ENCODE measurements at places on chromosomes 2 and 18.

- no peak for DNase-seq
Measured at GRCh38 chr18:57575542-57575941, 11.0 kb downstream of the FECH start.

DNA sequence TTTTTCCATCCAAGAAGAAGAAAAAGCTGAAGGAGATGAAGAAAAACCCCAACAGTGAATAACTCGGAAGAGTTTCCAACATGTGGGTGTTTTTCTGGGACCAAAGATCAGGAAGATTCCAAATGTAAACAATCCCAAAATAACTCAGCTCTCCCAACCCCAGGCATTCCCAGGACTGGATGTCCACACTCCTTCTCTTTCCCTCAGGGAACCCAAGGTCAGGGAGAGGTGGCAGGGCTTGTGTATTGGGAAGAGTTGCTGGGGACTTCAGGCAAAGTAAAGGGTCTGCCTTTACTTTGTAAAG is 268.0 kb downstream of the DYSF start:
- DNase-seq, result no peak

GRCh38 chr2:198453866-198454265 is 649.5 kb downstream of the PLCL1 start:
- no peak for DNase-seq

DNA sequence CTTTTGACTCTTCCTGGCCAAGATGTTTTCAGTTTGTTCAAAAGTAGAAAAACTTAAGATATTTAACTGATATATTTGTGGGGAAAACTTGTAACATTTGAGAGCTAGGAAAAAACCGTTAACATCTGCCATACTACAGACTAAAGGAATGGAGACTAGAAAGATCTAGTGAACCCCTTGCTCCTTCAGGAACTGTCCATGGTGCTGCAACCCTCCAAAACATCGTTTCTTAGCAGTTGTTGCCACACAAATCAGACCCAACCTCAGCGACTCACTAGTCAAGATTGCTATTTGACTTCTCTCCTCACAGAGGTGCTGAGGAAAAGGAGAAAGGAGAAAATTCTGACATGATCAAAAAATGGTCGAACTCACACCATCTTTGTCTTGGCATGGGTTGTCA is 393.8 kb upstream of the LYPD1 start:
- DNase-seq, result no peak

GRCh38 chr2:132583666-132584360 is 86.2 kb downstream of the LYPD1 start:
- no peak for DNase-seq

GRCh38 chr2:162111958-162112850 is 38.2 kb upstream of the DPP4 start:
- no peak for DNase-seq

DNA sequence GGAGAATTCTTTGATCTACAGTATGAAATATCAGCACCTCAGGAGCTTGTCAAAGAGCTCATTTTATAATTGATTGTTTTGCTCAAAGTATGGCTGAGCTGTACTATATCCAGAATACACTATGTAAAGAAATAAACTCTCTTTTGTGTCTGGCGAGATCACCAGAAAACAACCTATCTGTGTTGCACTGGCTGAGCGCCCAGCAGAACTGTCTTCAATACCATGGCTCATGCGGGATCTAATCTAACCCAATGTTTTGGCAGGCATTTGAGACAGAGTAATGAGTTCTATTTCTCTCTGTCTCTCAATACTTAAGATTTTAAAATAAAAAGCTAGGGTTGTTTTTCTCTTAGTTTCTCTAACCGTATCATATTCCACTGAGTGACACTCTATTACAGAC is 192.4 kb downstream of the L3MBTL4 start:
- no peak for DNase-seq

DNA sequence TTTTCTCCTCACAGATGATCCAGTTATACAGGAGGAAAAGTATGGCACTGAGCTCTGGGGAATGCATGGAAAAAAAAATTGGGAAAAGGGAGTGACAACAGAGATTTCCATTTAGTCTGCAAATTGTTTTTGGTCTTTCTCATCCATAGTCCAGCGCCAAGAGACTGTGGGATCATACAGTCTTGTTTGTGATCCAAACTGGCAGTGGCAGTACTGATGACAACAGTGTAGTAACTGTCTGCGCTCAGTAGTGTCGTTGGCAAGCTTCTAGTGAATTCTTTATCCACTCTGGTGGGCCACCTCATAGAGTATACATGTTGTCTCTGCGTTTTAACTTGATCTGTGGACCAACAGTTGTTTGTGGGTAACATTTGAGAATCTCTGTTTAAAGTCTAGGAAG is 37.9 kb downstream of the GALNT1 start:
- DNase-seq, result no peak

- DNase-seq, result no peak
Measured at GRCh38 chr2:11546072-11546471, 12.2 kb downstream of the GREB1 start.

DNA sequence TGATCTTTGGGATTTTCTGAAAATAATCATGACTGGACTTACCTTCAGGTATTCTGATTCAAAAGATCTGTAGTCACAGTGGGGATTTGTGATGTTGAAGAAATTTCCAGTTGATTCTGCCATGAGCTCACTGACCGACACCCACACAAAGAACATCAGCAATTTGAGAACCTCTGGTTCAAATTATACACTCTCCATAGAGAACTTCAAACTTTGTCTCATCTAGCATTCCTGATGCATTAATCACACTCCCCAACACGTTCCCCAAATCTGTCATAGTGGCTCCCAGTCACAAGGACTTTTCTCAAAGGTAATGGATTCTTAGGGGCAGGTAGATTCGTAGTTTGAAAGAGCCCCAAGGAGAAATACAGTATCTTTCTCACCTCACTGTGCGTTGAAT is 584.3 kb downstream of the FBXO15 start:
- DNase-seq, result no peak

GRCh38 chr2:72638600-72639211 is 187.1 kb downstream of the EXOC6B start:
- DNase-seq, result no peak

DNA sequence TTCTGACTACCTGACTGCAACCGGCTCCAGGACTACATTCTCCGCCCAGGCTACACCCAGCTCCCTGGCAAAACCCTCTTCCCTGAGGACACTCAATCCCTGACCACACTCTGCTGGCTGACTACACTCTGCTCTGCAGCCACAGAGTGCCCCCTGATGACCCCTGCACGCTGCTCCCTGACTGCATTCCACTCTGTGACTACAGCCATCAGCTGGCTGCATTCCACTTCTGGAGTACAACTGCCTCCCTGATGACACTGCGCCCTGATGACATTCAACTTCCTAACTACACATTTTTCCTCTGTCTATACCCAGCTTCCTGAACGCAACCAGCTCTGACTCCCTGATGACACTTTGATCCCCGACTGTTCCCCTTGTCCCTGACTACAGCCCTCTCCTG is 71.3 kb upstream of the NRXN1 start:
- DNase-seq, result no peak

DNA sequence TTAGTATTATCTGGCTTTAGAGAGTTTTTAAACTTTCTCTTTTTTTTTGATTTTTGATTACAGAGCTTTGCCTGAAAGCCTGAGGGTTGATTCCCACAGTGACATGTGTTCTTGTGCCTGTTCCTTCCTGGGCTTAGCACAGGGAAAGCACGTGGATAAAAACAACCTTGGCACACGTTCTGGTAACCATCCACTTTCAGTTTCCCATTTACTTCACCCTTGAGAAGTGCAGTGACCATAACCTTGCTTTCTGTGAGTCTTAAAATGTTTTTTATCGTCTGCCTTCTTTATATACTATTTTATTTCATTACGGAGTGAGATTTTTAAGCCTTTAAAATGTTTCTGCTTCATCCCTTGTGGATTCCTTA is 11.5 kb downstream of the CD226 start:
- DNase-seq, result no peak

DNA sequence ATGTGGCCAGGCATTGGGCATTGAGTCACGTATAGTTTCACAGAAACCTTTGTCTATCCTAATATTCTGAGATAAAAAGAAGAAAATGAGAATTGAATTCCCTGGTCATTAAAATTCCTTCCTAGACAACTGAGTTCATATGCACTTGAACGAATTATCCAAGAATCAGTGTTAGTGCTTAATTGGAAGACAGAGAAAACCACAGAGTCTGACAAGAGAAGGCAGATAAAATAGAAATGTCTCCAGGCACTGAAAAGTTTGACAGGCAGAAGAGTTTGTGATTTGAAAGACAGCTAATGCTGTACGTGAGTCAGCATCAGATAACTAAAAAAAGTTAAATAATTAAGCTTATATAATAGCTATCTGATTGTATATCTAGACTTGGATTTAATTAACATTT is 47.7 kb upstream of the TRIB2 start:
- DNase-seq, result no peak

GRCh38 chr2:188478724-188479123 is 187.1 kb downstream of the GULP1 start:
- DNase-seq, result no peak

DNA sequence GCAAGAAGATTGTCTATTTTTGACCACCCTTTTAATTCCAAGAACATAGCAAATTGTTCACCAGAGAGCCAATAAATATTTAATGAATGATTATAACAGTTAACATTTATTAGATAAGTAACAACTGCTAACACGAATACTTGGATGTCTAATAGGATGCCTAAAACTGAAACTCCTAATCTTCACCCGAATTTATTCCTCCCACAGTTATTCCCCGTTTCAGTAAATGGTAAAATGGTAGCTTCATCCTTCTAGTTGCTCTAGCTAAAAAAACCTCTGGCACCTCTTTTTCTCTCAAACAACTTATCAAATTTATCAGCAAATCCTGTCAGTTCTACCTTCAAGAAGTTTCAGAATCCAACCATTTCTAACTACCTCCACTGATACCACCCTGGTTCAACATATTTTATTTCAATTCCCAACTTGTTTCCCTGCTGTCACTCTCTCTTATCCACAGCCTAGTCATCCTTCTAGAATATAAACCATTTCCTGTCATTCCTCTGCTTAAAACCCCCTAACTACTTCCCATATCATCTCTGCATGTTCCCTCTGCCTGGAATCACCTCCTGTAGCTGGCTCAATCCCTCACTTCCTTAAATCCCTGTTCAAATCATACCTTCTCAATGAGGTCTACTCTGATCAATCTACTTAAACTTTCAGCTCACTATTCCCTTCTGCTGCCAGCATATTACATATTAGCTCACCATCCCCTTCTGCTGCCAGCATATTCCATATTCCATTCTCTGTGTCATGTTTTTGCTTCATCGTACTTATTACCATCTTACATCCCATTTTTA is 93.8 kb downstream of the ROCK2 start:
- no peak for DNase-seq

DNA sequence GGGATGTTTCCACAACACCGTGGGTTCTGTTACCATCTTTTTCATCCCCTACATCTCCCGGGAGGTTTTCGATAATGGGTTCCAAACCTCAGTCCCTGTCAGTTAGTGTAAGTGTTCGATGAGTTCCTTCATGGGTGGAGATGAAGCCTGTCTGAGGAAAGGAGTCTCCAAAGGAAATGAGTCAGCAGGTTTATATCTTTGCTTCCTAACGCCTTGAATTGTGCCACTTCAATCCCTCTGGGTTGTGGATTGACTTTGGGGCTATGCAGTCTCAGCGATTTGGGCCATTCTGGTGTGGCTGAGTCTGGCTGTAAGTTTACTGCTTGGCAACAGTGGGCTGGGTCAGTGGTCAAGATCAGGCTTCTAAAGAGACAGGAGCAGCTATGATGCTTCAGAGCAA is 1.2 kb downstream of the SERPINB5 start:
- DNase-seq, result no peak

DNA sequence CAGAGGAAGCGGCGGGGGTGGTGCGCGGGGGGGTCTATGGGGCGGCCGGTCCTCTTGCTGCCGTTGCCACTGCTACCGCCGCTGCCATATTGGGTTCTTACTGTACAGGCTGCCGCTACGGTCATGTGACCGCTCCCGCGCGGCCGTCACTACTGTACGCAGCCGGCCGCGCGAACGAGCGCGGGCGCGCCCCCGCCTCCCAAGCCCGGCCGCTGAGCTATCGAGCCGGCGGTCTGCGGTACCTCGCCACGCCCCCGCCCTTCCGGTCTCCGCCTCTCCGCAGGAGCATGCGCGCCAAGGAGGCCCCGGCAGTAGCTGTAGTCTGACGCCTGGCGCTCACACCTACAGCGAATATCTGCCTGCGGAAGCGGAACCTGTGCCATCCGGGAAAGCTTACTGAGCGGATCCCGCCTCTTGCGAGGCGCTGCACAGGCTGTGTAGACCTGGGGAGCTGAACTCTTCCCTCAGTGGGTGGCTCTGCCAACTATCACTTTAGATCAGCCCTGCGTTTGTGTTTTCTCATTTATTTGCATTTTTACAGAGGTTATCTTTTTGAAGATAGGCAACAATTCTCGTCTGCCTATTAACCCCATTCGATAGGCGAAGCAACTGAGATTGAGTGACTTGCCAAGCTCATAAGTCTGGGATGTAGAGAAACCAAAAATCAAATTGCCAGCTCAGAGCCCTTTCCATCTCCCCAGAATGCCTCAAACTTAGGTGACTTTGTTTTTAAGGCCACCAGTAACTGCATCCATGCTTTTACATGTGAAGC is at the start of gene ASXL2:
Gene ASXL2, minus strand, starts transcription at position 127 of the 772 bp plus-strand sequence. CDS start 265 bp downstream, outside the sequence.
- DNase-seq, result peak; percentile 91

DNA sequence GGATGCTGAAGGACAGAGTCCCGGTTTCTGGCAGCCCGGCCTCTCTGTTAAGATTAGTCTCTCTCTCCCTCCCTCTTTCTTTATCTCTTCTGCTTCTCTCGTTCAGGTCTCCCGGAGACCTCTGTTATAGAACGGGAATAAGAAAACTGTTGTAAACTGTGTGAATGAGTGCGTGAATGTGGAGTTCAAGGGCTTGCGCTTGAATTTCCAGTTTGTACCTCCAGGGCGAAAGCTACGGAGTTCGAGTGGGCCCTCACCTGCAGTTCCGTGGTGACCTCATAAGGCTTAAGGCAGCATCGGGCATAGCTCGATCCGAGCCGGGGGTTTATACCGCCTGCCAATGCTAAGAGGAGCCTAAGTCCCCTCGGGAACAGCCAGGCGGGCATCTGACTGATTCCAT is 26.4 kb downstream of the SKA1 start:
- no peak for DNase-seq

- DNase-seq, result peak; percentile 11
Measured at GRCh38 chr18:9612215-9612830, 2.0 kb downstream of the PPP4R1 start.

GRCh38 chr2:240737512-240737911 is 45.8 kb downstream of the AQP12A start:
- DNase-seq, result no peak

DNA sequence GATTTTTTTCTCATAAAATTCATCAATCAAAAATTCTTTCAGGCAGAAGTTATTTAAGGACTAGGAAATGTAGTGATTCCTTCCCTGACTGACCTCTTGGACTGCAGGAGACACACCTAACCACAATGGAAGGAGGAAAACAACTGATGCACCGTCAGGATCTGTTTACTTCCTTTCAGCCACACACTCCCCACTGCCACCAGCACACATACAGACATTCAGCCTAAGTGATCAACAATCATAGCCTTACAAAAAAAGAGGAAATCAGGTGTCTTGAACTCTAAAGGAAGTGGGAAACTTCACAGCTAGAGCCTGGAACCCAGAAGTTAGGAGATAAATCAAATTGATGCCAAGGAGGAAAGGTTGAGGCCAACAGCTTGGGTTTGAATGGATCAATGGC is 213.5 kb upstream of the ACVR2A start:
- no peak for DNase-seq

GRCh38 chr2:16650287-16651249 is 15.1 kb downstream of the CYRIA start:
- DNase-seq, result no peak

GRCh38 chr2:60551240-60552077 is 2.0 kb downstream of the BCL11A start:
- DNase-seq, result no peak
